Stimulated activated CD4-positive, alpha-beta T cell treated with anti-CD3 and anti-CD28 coated beads, Interleukin-1b, Interleukin-23, amount 100 ng/mL, for 1 hour (primary cell): ENCODE measurements at places on chromosomes 2 and 18.

DNA sequence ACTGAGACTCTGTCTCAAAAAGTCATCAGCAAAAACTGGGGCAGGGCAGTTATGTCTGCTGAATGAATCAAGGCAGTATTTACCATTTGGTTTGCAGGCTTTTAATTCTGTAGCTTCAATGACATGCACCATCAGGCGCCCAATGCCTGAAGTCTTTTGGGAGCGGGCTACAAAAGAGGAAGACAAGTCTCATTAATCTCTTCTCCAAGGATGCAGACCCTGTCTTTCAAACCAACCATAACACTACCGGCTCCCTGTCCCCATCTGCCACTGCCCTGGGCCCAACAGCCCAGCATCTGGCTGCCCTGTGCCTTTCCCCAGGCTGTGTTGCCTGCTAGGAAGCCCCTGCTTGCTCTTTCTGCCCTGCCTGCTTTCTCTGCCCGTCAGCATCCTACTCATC is 30.3 kb downstream of the FAM228A start:
- DNase-seq, result no peak

DNA sequence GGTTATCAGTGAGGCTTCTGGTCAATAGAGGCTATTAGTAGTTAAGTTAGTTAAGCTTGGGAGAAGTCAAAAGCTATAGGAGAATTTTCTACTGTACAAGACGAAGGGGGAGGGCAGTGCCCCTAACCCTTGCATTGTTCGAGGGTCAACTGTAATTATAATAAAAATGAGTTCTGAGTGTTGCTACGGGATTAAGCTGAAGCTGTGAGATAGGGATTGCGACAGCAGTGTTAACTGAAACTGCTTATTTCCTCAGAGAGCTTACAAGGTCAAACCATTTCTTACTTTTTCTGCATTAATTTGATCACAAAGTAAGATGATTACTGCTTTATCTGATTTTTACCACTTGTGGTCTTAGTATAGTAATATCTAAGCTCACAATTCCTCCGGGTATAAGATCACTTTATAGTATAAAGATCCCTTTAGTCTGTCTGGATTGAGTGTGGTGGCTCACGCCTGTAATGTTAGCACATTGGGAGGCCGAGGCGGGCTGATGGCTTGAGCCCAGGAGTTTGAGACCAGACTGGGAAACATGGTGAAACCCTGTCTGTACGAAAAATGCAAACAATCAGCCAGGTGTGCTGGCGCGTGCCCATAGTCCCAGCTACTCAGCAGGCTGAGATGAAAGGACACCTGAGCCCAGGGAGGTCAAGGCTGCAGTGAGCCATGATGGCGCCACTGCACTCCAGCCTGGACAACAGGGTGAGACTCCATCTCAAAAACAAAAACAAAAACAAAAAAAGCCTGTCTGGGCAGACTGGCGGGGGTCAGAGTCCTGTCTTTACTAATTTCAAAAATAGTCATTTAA is 119.5 kb upstream of the TLK1 start:
- DNase-seq, result no peak

GRCh38 chr2:56918790-56919189 is 735.0 kb downstream of the CCDC85A start:
- no peak for DNase-seq

- no peak for DNase-seq
Measured at GRCh38 chr2:11505652-11506610, 27.9 kb upstream of the GREB1 start.

- no peak for DNase-seq
Measured at GRCh38 chr2:148531235-148531634, 113.3 kb upstream of the EPC2 start.

- DNase-seq, result no peak
Measured at GRCh38 chr18:79466591-79466990, 70.9 kb downstream of the NFATC1 start.

DNA sequence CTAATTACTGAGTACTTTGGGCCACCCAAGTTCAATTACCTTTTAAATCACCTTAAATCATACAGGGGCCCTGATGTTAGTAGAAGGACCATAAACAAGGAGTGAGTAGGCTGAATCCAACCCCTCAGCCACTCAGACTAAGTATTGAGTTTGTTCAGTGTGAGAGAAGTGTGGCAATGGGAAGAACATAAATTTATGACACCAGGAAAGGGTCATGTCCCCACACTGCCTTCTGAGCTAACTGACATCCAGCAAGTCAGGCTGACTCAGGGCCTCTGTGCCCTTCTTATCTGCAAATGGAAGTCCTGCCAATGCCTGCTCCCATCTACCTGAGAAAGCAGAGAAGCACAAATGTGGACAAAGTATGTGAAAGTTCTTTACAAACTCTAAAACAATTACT is 12.9 kb downstream of the PLEKHM3 start:
- DNase-seq, result no peak

DNA sequence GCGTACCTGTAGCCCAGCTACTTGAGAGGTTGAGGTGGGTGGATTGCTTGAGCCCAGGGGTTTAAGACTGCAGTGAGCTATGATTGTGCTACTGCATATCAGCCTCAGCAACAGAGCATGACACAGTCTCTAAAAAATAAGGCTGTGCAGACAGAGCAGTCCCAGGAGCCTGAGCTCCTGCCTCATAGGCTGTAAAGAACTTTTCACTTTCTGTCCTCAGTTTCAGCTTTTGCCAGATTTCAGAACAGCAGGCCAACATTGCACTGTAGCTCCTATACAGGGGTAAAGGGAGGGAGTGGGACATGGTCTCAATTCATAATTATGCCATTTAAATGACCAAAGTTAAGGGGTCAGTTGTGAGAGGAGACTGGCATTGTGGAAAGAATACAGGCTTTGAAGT is 150.6 kb downstream of the GALNT1 start:
- no peak for DNase-seq
